GDM1 (cell line): ENCODE measurements at places on chromosomes 7 and 10.

GRCh38 chr10:69867699-69868558 lies 66.2 kb downstream of the COL13A1 start:
- DNase-seq, result no peak

DNA sequence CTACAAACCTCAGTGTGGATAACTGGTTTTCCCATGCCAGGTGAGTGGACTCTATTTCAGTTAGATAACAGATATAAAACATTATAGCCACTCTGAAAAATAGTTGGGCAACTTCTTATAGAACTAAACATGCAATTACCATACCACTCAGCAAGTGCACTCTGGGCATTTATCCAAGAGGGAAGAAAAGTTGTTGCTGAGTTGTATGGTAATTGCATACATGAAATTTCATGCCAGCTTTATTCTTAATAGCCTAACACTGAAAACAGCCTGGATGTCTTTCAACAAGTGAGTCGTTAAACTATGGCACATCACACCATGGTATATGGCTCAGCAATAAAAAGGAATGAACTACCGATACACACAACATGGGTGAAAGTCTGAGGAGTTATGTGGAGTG lies 10.6 kb upstream of the UPP1 start:
- no peak for DNase-seq

- DNase-seq, result no peak
These were observed 35.3 kb upstream of the IFRD1 start for GRCh38 chr7:112414855-112415490.

DNA sequence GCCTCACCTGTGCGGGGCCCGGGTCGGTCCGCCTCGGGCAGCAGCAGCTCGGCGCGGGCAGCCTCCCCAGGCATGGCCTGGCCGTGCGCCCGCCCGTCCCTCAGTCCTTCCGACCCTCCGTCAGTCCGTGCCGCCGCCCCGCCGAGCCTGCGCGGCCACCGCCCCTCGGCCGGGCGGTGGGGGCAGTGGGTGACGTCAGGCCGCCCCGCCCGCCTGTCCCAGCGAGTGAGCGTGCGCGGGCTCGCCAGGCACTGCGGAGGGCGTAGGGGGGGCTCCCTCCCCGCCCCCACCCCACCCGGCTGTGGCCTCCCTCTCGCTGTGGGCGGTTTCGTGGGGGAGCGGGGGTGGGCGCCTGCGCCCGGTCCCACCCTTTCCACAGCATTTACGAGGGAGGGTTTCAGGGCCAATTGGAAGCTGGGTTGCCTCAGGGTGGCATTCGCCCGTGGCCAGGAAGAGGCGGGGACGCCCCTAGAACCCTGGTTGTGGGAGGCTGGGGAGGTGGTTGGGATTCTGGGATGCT lies at the start of gene NACAD:
Gene NACAD, minus strand, starts transcription at position 149 of the 520 bp plus-strand sequence. Its CDS starts 75 bp downstream, at position 74.
- DNase-seq, result no peak

DNA sequence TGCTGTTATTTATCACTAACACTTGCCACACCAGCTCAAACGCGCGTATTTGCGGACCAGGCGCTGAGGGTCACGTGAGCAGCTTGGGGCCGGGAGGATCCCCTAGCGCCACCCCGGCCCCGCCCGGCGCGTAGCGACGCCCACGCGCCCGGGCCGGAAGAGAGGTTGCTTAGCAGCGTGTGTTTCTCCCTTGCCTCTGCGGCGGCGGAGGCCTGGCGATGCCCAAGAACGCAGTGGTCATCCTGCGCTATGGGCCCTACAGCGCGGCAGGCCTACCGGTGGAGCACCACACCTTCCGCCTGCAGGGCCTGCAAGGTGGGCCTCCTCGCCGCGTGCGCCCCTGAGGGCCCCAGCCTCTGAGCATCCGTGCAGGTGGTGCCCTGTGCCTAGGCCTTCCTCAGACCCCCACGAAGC lies at the start of gene C10orf53:
Gene C10orf53, plus strand, starts transcription at position 172 of the 414 bp plus-strand sequence. Its CDS starts 47 bp downstream, at position 219.
- no peak for DNase-seq

DNA sequence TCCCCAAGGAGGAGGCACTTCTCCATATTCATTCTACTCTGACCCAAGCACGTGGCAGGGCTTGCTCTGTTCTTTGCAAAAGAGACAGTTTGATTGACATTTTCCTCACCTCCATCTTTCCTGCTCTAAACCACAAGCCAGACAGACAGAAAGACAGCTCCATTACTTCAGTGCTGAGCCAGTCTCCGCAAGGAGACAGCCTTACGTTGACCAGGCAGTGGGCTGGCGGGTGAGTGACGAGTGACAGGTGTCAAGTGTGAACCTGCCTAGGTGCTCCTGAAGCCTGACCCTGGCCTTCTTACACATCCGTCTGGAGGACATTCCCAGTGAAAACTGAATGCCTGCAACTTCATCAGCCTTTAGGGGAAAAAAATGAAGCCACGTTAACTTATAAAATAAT lies 314.6 kb downstream of the TNS3 start:
- no peak for DNase-seq
